NCI-H526 treated with DMSO at 0.1 percent for 48 hours (cell line): ENCODE measurements at places on chromosomes 2 and 18.

DNA sequence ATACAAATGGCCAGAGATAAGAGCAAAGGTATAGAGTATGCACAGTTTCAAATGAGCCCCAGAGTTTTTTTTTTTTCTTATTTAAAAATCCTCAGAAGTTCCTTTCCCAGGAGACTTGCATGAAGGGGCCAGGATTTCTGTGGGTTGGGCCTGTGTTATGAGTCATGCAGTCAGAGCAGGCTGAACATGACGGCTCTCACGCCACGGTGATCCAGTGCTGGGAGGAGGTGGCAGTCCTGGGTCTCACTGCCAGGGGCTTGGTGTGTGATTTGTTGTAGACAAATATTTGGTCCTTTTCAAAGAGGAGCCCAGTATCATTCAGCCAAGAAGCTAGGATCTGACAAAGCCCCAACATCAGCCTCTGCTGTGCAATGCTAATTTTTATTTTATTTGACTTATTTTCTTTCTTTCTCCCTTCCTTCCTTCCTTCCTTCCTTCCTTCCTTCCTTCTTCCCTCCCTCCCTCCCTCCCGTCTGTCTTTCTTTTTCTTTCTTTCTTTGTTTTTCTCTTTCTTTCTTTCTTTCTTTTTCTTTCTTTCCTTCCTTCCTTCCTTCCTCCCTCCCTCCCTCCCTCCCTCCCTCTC lies 10.4 kb upstream of the KCNE4 start:
- DNase-seq: no peak

GRCh38 chr2:38152035-38152434 lies 76.1 kb upstream of the CYP1B1 start:
- DNase-seq: no peak

GRCh38 chr2:47312491-47312850 lies 90.5 kb upstream of the MSH2 start:
- no peak for DNase-seq

DNA sequence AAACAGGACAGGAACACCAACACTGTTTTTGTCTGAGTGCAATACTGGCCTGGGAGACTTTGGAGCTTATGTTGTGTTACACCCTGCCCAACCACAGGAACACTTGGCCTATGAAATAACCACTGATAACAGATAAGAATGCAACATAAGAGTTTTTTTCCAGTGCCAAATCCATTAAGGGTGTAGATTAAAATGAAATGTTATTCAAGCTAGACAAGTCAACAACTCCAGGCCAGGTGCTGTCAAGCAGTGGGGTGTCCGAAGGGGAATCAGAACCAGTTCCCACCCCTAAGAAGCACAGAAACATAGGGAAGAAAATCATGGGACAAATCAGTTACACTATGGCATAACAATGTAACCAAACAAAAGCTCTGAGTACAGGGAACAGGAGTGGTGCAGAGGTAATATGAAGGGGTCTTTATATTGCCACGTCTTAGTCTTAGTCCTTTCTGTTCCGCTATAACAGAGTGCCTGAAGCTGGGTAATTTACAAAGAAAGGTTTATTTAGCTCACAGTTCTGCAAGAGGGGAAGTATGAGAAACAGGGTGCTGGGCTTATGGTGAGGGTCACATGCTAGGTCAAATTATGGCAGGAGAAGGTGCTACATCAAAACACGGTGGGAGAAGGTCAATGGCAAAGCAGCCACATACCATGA lies 3.8 kb downstream of the AFG3L2 start:
- no peak for DNase-seq

DNA sequence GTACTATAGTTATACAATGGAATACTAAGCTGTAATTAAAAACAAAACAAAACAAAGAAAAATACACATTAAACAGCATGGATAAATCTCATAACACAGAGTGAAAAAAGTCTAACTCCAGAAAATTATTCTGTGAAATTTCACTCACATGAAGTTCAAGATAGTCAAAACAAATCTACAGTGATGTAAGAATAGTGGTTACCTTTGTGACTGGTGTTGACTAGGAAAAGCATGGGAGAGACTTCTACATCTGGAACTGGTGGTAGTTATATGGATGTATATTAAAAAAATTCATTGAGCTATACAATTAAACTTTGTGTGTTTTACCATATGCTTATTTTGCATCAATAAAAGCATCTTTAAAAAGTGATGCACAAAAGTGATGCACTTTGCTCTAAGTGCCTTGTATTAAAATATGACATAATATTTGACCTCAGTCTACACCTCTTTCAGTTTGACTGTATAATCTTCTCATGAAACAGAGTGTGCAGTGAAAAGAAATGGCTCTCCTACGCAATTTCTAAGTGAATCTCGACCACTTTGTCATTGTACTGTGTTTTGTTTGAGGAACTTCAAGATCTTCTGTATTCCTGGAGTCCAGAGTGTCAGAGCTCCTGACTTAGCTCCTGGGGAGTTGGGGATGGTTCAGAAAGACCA lies 28.0 kb downstream of the STAT4 start:
- no peak for DNase-seq

- no peak for DNase-seq
Observed at GRCh38 chr2:119405151-119405550, 26.5 kb upstream of the TMEM37 start.

DNA sequence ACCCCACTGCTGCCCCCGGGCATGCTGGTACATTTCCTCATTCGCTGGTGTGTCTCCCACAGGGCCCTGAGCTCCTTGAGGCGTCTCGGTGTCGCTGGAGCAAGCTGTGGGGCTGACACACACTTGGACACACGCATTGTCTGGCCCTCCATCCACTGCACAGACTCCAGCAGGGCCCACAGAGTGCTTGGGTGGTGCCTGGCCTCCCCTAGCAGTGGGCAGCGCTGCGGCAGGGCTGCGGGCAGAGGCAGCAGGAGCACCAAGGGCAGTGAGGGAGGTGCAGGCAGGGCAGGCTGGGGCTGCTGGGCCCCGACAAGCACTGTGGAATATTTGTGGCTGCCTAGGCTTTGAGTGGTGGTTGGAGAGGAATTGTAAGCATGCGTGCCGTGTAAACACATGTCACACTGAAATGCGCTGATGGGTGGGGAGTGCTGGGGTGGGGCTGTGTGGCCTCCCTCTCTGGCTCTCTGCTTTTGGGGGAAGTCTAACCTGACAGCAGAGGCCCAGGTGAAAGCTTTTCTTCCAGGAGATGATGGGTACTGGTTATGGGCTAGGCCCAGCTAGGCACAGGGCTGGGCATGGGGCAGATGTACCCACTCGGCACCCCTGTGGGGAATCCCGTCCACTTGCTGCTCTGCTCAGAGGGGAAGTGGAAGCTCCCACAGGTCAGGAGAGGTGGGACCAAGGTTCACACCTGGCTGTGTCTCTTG lies 55.5 kb upstream of the HS6ST1 start:
- no peak for DNase-seq

DNA sequence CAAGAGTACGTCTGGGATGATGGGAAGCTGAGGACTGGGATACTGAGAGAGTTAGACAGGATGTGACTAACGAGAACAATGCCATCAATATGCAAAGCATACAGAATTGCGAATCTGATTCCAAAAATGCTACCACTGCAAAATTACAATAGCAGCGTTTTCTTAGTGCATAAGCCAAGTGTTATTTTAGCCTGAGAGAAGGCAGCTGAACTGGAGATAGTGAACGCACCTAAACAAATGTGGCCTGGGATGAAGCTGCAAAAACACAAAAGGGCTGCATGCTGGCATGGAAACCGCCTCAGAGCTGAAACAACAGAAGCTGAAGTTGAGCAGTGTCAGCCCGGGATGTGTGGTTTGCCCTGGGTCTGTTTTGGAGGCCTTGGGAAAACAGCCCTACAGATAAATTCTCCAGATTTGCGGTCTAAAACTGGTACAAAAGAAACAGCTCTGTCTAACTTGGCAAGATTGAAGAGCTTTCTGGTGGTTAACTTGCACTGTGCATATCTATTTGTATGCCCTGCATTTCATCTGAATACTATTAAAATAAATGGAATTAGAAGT lies 45.5 kb downstream of the LYPD6 start:
- no peak for DNase-seq
